ENCODE measurements at places on chromosomes 3 and 15. TPM values are rescaled to one million over a fixed set of nuclear protein-coding genes. Genes with fewer than 3 reads are reported as not detected.

DNA sequence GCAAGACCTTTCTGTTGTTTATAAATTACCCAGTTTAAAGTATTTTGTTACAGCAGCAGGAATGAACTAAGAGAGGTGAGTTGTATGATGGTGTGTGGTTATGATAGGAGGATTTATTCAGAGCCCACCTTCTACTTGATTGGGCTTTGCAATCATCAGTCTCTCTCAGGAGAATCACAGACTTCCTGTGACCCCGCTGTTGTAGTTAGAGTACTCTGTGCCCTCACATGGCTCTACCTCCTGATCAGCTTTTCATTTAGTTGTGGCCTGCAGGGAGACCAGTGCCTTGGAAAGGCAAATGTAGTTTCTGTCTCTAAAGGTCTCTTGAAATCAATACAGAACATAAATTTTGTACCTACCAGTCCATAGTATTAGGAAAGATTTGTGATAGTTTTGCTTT is 7.6 kb upstream of the P2RY14 start:
- DNase-seq, result no peak

Gene RBMS3
- polyA plus RNA-seq, result 18.7 TPM

DNA sequence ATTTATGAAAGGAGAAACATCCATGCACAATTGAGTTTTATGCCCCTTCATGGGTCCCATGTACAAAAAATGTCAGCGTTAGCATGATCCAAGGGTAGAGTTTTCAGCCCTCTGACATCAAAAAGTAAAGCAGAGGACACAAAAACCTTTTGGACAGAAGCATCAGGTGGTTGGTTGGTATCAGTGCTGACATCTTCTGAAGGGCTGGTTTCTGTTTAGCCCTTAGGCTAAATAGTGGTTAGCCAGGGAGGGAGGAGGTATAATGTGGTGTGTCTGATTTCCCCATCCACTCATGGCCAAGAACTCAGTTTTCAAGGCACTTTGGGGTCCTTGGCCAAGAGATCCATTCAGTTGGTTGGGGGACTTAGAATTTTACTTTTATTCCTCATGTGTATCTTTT is 16.5 kb downstream of the CCDC66 start:
- no peak for DNase-seq

DNA sequence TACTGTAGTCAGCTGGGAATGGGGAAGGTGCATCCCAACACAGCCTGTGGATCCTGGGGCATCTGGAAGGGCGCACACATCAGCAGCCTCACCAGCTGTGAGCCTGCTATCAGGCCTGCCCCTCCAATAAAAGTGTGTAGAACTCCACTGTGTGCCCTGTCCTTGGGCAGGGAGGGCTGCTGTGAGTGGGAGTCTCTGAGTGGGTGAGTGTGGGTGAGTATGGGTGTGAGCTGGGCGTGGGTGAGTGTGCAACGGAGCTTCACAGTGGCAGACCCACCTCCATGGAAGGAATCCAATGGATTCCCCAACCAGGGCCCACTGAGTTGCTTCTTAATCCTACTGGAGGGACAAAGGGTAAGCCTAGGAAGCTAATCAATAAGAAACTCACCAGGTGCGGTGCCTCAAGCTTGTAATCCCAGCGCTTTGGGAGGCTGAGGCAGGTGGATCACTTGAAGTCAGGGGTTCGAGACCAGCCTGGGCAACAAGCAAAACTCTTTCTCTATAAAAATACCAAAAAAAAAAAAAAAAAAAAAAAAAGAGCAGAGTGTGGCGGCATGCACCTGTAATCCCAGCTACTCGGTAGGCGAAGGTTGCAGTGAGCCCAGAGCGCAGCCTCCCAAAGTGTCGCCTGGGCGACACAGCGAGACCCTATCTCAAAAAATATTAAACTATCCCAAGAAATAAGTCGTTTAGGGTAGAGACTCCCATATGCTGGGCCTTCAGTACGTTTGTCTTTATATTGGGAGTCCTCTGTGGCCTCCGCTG is 555 bp upstream of the RCCD1 start:
- DNase-seq, result no peak

GRCh38 chr3:38109580-38110313 is 27.2 kb downstream of the ACAA1 start:
- no peak for DNase-seq

Gene KCNAB1
- polyA plus RNA-seq, result 0.09 TPM

DNA sequence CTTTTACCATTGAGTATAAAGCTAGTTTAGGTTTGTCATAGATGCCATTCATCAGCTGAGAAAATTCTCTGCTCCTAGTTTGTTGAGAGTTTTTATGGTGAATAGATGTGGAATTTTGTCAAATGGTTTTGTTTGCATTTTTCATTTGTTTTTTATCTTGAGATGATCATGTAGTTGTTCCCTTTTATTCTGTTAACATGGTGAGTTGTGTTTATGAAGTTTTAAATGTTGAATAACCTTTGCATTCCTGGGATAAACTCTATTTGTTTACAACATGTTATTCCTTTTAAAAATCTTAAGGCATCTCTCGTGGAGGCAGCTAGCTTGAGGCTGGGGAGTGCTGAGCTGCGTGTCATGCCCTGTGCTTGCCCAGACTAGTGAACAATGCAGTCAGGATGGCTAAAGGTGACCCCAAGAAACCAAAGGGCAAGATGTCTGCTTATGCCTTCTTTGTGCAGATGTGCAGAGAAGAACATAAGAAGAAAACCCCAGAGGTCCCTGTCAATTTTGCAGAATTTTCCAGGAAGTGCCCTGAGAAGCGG is 48.5 kb downstream of the ANAPC13 start:
- DNase-seq, result no peak

DNA sequence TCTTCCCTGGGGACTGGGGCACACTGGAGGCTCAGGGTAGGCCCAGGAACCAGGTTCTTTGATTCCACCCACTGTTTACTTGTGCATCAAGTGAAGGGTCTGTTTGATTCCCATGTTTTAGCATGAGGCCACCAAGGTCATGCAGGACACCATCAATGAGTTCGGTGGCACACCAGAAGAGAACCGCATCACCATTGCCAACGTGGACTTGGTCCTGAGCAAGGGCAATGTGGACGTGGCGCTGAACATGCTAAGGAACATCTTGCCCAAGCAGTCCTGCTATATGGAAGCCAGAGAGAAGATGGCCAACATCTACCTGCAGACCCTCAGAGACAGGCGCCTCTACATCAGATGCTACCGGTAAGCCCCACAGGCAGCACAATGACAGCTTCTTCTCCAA is 21.5 kb downstream of the TTC21A start:
- no peak for DNase-seq

Gene SPSB4
- not detected for polyA plus RNA-seq

GRCh38 chr15:52112203-52112750 is 298 bp downstream of the BCL2L10 start:
- DNase-seq, result no peak

Data from fibroblast of lung (primary cell).